ENCODE measurements at places on chromosomes 5 and 9.

DNA sequence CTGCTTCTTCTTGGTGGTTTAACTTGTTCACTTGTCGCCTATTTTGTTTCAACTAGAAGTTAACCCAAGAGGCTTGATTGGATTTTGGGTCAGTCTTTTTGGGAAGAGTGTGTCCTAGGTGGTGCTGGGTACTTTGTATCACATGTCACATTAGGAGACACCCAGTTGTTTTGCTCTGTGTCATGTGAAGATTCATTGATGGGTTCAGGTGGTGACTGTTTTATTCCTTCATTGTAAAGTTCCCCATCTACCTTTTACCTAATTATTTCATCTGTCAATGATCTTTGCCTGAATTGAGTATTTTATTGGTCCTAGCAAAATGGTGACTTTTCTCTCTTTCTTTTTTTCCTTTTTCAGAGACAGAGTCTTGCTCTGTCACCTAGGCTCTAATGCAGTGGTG, 69.2 kb downstream of the RALGPS1 start:
- no peak for DNase-seq

DNA sequence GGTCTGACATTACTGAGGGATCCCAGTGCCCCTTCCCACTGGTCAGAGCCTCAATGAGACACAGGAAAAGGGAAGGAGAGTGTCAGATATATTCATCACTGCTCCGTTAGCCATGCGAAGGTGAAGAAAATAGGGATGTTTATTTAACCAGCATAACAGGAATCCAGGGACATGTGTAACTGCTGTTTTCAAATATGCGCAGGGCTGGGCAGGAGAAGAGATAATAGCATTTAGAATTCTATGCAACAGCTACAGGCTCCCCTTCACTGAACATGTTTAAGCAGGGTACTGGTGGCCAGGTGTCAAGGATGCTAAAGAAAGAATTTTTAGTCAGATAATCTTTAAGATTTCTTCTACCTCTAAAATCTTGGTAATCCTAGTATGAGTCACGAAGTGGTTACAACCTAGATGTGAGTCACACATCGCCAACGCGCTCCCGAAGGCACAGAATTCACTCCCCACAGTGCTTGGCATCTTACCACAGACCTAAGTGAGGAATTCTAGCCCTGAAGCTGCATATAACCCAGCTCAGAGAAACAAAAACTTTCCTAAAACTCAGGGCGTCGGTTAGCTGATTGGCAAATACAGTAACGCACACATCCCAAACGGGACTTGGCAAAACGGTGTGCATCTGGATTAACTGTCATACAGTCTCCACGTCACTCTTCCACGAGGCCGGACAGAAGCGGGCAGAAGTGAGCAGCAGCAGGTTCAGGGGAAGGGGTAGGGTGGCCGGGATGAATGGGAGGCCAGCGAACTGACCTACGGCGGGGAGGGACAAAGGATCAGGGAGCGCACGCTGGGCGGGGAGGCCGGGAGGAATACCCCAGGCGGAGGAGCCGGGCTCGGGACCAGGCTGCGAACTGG, 1.1 kb downstream of the CTNNAL1 start:
- peak; percentile 73 for DNase-seq

DNA sequence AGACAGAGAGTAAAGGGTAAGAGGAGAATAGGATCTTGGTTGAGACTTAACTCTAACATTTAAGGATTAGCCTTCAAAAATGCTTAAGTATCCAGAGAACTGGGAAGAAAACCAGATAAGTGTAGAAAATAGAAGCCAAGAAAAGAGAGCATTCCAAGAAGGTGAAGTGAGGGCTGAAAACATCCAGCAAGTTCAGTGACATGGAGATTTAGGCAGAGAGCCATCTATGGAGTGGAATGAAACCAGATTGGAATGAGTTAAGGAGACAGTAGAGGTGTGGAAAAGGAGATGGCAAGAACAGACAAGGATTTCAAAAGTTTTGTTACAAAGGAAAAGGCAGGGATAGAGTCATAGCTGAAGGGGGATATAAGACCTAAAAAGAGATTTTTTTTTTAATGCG, 188.1 kb downstream of the TRPM3 start:
- no peak for DNase-seq

DNA sequence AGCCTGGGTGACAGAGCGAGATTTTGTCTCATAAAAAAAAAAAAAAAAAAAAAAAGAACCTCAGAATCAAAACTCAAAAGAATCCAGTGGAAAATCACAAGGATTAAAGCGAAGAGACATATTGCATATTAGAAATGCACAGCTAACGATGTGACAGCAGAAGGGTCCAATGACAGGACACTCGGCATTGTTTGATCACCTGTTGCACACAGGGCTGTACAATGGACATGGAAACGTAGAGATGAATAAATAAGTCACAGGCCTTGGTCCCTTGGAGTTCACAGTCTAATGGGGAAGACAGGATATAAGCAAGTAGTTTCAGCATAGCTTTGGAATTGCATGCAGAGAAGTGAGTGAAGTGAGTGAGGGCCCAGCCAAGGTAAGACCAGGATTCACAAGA, 25.9 kb upstream of the PIK3R1 start:
- no peak for DNase-seq

DNA sequence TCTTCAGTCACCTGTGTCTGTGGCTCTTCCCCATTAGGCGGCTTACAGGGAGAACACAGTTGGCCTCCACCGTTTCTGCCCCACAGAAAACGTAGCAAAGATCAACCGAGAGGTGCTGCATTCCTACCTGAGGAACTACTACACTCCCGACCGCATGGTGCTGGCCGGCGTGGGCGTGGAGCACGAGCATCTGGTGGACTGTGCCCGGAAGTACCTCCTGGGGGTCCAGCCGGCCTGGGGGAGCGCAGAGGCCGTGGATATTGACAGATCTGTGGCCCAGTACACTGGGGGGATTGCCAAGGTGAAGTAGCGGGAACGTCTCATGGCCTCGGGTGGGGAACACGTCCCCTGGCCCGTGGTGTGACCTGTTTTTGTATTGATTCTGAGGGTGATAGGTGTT, 6.5 kb downstream of the PMPCA start:
- DNase-seq: no peak

DNA sequence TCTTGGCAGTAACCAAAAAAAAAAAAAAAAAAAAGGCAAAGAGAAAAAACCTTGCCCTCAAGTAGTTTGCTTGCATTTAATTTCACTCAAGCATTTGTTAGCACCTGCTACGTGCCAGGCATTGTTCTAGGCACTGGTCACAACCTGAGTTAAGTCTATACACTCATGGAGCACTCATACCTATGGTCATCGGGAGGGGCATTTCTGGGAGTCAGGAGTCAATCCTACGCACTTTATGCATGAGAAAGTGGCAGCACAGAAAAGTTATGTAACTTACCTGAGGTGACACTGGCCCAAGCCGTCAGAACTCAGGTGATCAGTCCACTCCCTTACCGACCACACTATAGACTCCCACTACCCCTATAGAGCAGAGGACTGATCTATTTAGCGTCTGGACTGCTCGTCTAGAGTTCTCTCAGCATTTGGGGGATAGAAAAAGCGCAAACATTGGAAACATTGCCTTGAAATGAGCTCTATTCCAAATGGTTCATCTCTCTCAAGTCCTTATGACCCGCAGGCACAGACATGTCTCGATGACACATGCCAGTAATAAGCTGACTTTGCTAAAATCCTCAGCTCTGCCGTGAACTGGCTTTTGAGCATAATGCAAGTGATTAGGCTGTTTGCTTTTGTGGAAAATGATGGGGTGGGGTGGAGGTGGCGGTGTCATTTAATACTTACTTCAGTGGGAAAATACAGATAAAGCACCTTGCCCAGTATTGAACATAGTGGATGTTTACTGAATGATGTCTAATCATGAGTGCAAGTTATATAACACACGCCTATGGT, 160.2 kb downstream of the ARHGEF28 start:
- DNase-seq: no peak

DNA sequence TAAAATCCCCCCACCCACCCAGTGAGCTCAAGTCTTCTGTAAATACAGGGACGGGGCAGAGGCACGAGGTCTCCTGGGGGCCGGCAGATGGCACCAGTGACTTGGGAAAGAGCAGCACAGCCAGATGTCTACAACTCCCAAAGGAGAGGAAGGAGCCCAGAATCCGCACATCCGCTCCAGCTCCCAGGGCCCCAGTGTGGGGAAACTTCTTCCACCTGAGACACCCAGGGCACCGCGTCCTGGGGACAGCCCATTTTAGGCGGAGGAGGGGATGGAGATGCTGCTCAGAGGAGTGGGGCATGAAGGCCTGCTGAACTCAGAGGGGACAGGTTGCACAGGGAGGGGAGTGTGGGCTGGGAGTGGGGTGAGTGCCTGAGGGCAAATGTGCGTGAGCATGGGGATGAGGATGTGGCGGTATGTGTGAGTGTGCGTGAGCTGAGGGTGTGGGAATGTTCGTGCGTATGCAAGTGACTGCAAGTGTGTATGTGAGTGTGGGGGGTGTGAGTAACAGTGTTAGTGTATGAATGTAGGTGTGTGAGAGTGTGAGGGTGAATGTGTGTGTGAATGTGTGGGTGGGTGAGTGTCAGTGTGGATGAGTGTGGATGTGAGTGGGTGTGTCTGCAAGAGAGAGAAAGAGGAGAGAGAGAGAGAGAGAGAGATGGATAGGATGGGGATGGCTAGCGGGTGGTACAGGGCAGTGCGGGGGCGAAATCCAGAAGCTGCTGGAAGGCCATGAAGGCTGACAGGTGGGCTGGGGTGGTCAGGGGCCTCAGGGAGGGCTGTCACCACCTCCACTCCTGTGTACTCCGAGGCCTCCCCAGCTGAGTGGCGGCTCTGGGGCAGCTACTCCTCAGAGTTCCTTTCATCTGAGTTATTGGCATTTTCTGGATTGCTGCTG, 63.5 kb downstream of the DUSP1 start:
- DNase-seq: peak; percentile 64

DNA sequence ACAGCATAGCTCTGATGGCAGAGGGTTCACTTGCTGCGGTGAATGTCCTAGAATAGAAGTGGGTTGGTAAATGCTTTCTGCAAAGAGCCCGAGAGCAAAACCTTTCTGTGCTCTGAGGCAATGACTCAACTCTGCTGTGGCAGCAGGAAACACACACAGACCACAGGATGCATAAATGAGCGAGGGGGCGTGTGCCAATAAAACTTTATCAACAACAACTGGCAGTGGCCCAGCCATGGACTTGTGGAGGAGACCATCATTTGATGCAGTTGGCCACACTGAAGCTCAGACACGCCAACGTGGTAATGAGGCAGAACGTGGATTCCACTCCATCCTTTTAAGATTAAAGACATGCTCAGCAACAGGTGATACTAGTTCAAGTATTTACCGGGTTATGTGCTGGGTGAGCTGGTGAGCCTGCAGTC, 6.8 kb downstream of the MRPL36 start:
- DNase-seq: no peak

DNA sequence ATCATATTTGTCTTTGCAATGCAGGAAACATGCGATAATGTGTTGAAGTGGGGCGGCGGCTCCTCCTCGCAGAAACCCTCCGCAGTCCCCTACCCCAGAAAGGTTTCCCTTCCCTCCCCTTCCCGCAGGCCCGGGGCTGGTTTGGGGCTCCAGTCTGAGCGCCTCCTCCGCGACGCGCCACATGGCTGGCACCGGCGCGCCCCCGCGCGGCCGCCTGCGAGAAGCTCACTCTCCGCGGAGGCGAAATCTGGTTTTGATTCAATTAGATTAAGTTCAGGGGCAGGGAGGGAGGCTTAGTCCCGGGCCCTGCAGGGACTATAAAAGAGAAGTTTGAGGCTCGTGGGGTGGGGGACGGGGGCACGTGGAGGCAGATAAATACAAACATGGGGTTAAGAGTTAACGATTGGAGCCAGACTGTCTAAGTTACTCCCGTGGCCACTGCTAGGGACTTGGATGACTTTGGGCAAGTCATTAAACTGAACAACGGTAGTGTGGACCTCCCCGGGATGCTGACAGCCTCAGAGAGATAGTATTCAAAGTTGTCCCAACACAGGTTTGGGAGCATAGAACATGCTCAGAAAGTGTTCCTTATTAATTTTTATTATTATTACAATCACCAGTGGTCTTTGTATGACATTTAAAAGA, 69.4 kb downstream of the MSX2 start:
- peak; percentile 66 for DNase-seq

GRCh38 chr9:115952430-115953292, 200.9 kb upstream of the PAPPA start:
- no peak for DNase-seq
